GM12892 (cell line): ENCODE measurements at places on chromosomes 16 and 17.

DNA sequence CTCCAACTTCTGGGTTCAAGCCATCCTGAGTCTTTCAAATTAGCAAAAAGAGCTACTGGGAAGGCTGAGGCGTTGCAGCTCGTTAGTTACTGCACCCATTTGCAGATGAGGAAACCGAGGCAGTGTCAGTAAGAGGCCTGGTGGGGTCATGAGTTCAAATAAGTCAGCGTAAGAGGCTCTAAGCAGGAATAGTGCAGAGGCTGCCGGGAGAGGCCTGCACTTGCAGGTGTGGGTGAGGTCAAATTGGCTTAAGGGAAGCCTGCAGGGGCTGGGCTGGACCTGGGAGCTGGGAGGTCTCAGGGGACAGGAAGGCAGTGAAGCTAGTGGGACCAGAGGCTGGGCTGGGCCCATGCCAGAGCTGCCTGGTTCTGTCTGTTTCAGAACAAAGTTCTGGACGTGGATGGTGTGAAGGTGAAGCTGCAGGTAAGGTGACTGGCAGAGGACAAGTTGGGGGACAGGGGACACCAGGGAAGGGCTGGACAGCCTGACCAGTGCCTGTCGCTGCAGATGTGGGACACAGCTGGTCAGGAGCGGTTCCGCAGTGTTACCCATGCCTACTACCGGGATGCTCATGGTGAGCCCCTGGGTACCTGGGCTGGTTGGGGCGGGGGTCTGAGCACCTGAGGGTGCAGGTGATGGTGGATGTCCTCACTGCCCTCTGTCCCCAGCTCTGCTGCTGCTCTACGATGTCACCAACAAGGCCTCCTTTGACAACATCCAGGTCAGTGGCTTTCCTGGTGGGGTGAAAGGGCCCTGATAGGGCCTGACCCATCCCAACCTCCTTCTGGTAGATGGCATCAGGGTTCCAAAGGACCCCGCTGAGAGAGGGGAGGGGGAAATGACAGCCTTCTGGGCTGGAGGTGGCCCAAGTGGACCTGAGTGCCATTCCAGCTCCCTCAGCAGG lies 3.0 kb downstream of the RAB26 start:
- no peak for DNase-seq

- DNase-seq: no peak
Measured at GRCh38 chr17:75241996-75242460, 19.4 kb downstream of the GGA3 start.

DNA sequence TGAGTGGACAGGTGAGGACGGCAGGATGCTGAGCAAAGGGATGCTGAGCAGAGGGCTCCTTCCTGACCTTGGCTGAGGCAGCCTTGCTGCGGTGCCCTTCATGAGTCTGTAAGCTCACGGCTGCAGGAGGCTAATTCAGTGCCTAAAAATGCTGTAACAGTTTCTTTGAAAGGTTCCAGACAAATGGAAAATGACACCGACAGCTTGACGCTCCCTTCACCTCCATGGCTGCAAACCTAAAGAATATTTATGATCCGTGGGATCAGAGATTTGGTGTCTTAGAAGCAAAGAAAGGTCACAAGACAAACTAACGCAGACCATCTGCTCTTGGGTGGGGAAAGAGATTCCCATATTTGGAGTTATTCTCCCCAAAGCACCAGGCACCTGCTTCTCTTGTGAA lies 28.0 kb downstream of the TOM1L2 start:
- no peak for DNase-seq

- DNase-seq: no peak
Measured at GRCh38 chr17:78974635-78975591, 4.8 kb downstream of the LGALS3BP start.

- DNase-seq: peak; percentile 13
Measured at GRCh38 chr17:51427856-51428255, 167.5 kb downstream of the UTP18 start.

DNA sequence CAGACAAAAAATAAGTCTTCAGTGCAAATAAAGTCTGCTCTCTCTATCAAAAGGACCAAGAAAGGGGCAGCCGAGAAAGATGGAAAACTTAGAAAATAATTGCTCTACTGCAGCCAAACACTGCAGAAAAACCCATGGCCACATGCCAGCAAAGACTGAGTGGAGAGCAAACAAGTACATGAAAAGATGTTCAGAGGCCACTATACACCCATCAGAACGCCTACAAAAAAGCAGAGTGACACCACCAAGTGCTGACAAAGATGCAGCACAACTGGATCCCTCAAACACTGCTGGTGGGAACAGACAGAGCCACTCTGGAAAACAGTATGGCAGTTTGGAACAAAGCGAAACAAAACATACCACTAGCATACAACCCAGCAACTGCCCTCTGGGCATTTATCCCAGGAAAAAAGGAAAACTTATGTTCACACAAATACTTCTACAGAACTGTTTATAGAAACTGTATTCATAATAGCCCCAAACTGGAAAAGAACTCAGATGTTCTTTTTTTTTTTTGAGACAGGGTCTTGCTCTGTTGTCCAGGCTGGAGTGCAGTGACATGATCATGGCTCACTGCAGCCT lies 36.7 kb downstream of the KIAA0753 start:
- no peak for DNase-seq

- DNase-seq: no peak
Measured at GRCh38 chr16:31243734-31244670, 15.8 kb upstream of the ITGAM start.

GRCh38 chr16:88014954-88015805 lies 63.9 kb downstream of the BANP start:
- DNase-seq: no peak

GRCh38 chr16:49521734-49522325 lies 148.2 kb downstream of the C16orf78 start:
- no peak for DNase-seq

- DNase-seq: no peak
Measured at GRCh38 chr17:78910497-78911284, 7.7 kb upstream of the CEP295NL start.

GRCh38 chr16:75733305-75734211 lies 7.3 kb upstream of the CPHXL start:
- DNase-seq: no peak

GRCh38 chr16:2529061-2529931 lies 1.9 kb downstream of the CEMP1 start:
- no peak for DNase-seq

GRCh38 chr16:19785081-19785480 lies 67.0 kb downstream of the IQCK start:
- no peak for DNase-seq

DNA sequence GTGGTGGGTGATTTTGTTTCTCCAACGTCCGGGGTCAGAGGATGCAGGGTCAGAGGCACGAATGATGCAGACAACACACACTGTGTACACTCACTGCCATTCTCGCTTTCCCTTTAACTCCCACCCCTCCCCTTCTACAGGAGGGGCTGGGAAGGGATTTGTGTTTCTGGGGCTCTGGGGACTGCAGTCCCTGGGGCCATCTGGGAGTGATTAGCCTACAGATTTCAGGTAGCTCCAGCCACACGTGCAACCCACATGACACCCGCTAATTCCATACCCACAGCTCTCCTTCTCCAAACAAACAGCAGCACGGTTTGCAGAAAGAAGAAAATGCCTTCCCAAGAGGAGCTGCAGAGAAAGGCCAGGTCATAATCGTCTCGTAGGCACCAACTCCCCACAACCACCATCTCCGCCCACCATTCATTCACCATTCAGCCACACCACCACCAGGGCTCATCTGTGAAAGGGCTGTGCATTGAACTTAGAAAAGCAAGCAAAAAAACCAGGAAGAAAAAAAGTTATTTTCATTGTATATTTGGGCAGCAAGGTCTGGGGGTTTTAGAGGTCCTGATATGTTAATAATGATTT lies 9.4 kb upstream of the SOX9 start:
- no peak for DNase-seq

- DNase-seq: no peak
Measured at GRCh38 chr16:58038219-58038641, 12.7 kb downstream of the MMP15 start.

- no peak for DNase-seq
Measured at GRCh38 chr16:63385714-63386432, 1349.6 kb upstream of the CDH8 start.

GRCh38 chr16:263182-263774 lies 12.5 kb downstream of the RGS11 start:
- DNase-seq: no peak

DNA sequence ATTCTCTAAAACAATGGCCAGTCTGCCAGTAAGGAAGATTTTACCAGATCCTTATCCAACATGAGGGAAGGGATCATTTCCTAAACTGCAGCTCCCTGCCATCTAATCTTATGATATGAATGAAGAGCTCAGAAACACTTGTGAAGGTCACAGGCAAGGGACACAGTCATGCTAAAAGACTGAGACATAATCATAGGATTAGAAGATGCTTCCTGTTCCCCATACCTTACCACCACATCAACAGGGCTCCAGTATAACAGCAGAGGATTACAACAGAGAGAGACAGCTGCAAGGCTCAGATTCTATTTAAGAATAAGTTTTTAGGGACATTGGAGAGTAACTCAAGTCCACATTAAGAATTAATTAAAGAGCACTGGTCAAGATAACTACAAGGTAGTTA lies 93.3 kb downstream of the BRIP1 start:
- DNase-seq: no peak

GRCh38 chr17:63250830-63251229 lies 195.3 kb downstream of the CYB561 start:
- DNase-seq: no peak

DNA sequence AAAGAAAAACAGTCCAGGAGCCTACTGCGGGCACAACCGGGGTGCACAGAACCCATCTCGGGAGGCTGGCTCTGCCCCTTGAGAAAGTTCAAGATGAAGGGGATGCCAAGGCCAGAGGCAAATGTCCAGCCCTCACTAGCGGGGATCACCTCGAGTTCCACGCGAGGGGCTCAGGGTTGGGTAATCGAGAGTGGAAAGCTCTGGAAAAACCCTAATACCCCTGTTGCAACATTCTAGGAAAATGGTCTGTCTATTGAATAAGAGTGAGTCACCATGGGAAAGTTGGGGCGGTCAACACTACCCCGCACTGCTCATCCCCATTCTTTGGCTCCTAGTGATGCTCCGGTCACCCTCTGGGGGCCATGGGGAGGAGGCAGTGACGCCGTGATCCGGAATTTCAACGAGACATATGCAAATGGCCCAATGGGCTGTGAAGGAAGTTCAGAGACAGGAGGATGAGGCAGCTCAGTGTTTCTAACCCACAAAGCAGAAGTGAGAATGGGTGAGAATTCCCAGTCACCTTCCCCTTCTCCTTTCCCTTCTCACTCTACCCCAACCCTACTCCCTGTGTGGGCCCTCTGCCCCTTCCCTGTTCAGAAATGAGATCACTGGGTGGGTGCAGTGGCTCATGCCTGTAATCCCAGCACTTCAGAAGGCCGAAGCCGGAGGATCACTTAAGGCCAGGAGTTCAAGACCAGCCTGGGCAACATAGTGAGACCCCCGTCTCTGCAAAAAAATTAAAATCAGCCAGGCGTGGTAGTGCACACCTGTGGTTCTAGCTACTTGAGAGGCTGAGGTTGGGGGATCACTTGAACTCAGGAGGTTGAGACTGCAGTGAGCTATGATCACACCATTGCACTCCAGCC lies 22.4 kb downstream of the SOCS3 start:
- peak; percentile 66 for DNase-seq
